Activated CD4-positive, alpha-beta T cell treated with anti-CD3 and anti-CD28 coated beads, Interleukin-2, amount 50 U/mL, for 1 hour (primary cell): ENCODE measurements at places on chromosomes 6 and 20.

- no peak for DNase-seq
Observed at GRCh38 chr20:61505508-61505907, 253.4 kb downstream of the CDH4 start.

- DNase-seq = no peak
Observed at GRCh38 chr20:38759106-38759505, 10.8 kb downstream of the ACTR5 start.

DNA sequence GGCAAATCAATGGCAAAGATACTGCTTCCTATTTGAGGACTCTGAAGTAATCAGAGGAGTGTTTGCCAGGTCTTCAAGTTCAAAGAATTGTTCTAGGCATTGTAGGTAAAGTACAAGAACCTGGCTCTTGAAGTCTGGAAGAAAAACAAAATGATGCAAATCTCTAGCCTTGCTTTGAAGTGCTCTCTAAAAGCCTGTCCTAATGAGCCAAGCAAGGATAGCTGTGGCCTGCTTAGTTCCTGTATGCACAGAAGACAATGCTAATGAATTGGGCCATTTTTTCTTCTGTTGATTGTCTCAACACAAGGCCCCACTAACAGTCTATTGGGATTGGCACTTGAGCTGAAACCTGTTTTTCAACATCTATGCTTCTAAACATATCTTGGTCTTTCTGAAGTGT is 165.0 kb upstream of the POU3F2 start:
- no peak for DNase-seq

DNA sequence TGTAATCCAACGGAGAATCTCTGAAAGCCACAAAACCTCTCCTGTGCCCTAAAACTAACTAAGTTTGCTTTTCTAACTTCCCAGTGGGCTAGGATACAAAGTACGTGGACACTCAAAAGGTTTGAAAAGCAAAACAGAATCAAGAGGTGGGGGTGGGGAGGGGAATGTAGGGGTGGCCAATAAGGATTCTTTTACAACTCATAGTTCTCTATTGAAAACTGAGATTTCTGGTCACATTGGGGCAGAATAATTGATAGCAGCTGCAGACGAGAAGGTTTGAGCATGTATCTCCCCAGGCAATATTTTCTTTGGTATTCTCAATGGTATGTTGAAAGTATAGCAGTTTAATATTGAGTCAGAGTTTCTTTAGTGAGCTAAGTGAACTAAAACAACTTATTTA is 376.7 kb upstream of the CITED2 start:
- no peak for DNase-seq

DNA sequence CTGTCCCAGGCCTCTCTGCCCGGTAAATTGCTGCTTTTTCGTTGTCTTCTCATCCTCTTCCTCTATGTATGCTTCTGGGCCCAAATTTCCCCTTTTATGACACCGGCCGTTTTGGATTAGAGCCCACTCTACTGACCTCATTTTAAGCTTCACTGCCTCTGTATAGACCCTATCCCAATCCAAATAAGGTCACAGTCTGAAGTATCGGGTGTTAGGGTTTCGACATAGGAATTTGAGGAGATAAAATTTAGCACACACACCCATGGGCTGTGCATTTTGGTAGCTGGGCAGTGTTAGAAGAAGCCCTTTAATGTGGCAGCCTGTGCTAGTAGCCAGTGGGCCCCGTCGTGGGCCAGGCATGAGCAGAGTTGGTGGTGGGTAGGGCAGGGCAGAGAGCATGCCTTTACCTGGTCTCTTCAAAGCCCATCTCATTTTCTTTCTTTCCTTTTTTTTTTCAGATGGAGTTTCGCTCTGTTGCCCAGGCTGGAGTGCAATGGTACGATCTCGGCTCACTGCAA is 27.9 kb upstream of the EZR start:
- DNase-seq = no peak

DNA sequence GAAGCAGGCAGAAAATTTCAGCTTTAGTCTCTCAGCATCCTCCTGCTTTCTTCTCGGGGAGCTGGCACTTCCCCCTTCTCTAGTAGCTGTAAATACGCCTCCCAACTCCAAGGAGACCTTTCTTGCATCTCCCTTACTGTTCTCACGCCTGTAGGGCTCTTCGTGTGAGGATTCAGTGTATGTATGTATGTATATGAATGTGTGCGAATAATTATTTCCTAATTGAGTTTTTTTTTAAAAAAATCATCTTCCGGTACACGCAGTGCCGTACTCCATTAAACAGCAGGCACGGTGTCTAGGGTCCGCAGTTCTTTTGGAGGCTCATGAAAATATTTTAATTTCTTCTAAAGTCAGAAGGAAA is 85.4 kb downstream of the HFE start:
- DNase-seq = no peak

DNA sequence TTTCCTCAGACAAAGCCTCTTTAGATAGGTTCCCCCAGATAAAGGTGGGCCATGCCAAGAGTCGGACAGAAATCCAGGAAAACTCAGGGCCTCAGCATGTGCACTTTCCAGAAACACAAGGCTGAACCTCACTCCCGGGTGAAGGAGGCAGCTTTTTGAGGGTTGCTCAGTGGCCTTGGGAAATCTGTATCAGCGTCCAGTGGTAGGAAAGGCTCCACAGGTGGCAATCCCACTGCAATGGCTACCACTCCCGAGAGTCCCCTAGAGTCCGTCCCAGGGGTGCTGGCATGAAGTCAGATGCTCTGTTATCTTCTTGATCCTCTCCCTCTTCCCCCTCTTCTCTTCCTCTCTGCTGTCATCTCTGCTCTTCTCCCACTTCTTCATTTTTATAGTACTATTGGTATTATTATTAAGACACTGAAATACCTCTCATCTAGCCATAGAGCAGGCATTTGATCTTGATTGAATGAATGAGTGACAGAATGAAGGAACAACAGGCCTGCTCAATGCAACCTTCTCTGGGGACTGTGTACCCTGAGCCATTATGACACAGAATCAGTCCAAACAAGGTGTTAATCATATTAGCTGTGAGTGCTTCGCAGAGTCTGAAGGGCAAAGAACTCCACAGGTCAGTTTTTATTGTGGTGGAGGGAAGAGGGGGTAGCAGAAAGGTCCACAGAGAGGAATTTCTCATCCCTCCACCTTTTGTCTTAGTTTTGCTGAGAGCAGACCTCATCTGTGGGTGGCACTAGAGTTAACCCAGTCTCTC is 13.3 kb downstream of the SLC22A1 start:
- no peak for DNase-seq

DNA sequence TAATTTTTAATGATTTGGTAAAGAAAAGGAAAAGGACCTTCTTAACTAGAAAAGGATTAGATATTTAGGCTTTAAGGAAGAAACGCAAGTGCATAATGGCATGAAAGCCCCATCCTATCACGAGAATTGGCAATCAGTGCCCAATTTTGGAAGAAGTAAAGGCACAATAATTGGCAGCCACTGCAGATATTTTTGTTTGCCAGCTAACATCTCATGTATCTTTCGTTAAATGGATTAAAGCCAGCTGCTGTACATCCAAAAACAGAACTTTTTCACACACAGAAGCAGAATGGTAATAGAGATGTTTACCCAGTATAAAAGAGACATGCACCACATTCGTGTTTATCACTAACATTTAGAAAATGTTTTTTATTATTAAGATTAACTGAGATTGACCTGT is 180.3 kb downstream of the C6orf118 start:
- no peak for DNase-seq

GRCh38 chr6:149239573-149240209 is 77.8 kb upstream of the TAB2 start:
- DNase-seq = no peak

GRCh38 chr6:123127807-123128206 is 131.8 kb downstream of the CLVS2 start:
- DNase-seq = no peak

GRCh38 chr20:43938017-43938655 is 23.5 kb downstream of the TOX2 start:
- DNase-seq = no peak

- no peak for DNase-seq
Observed at GRCh38 chr6:169274781-169275180, 21.1 kb upstream of the THBS2 start.

- no peak for DNase-seq
Observed at GRCh38 chr6:149140910-149141290, 176.6 kb upstream of the TAB2 start.

DNA sequence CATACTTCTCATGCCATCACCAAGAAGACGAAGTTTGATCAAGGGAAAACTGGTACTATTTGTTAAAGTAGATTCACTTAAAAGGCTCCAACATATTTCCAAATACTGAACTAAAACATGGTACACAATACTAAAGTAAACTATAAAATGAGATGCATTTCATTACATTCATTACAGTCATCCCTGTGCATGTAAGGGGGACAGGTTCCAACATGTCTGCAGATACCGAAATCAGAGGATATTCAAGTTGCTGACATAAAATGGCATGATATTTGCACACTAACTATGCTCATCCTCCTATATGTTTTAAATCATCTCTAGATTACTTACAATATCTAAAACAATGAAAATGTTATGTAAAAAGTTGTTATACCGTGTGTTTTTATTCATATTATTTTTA is 893.9 kb upstream of the MANEA start:
- no peak for DNase-seq

GRCh38 chr6:19368511-19368910 is 468.7 kb upstream of the ID4 start:
- DNase-seq = no peak

DNA sequence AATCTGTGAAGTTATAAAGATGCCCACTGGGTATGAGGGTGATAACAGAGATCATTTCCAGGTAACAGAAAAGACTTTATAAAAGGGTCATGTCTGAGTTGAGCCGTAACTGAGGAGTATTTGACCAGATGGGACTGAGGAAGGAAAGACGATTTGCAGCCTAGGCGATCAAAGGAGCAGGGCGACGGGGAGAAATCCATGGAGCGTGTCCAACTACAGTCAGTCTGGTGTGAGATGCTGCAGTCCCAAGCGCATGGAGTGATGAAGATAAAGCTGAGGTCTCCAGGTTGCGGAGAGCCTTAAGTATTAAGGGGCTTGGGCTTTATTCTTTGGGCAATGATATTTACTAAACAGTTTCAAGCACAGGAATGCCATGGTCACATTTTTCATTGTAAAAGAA is 166.7 kb downstream of the PRKN start:
- DNase-seq = no peak

DNA sequence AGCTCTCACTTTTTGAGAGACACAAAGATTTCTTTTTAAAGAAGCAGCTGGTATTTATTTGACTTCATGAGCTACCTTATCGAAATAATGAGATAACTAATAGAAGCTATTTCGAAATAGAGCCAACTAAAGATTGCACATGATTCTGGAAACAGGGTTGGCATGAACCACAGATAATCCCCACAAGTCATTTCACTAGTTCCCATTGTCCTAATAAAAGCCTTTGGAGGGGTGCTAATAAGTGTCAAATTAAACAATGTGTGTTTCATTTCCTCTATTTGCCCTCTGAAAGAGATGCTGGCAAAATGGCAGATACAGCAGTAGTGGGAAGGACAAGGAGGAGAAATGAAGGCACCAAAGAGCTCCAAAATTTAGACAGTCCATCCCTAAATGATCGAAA is 78.6 kb upstream of the RIPOR2 start:
- no peak for DNase-seq

GRCh38 chr6:50819466-50819903 is 814 bp downstream of the TFAP2B start:
- no peak for DNase-seq

DNA sequence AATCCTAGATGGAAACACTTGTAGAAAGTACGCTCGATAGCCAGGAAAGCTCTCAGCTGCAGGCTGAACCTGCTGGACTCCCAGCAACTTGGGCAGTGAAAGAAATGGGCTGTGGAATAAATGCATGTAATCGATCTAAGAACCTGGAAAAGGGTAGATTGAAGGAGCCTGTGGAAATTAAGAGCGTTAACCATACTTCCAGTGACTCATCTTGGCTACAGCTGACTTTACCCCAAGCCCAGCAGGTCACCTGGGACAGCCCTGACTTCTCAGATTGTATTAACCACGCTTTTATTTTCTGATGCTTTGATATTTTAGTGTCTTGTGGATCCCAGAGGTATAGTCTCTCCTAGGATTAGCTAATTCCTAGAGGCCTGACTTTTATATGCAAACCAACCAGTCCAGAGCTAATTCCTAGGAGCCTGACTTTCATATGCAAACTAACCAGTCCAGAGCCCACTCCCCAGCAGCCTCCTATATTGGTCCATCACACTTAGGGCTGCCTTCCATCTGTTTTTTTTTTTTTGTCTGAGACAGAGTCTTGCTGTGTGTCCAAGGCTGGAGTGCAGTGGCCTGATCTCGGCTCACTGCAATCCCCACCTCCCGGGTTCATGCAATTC is 86.3 kb downstream of the GMPR start:
- DNase-seq = no peak

DNA sequence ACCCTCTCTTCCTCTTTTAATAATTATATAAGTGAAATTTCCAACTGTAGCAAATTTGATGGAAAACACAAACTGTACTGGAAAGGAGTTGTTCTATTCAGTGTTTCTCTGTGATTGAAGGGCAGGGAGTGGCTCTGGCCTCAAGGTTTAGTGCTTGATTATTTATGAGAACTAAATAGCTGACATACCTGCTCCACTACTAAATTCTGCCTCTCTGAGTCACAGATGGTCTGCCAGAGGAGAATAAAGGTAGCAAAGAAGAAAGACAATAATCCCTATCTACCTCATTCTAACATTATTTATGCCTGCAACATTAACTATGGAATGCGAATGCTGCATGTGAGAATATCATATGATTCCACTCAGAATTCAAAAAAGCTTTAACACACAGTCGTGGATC is 9.3 kb downstream of the BMP5 start:
- DNase-seq = no peak
